ENCODE measurements at places on chromosomes 12 and 14. TPM values are rescaled to one million over a fixed set of nuclear protein-coding genes. Genes with fewer than 3 reads are reported as not detected.

Gene RILPL2
- 1.4 TPM for polyA plus RNA-seq

DNA sequence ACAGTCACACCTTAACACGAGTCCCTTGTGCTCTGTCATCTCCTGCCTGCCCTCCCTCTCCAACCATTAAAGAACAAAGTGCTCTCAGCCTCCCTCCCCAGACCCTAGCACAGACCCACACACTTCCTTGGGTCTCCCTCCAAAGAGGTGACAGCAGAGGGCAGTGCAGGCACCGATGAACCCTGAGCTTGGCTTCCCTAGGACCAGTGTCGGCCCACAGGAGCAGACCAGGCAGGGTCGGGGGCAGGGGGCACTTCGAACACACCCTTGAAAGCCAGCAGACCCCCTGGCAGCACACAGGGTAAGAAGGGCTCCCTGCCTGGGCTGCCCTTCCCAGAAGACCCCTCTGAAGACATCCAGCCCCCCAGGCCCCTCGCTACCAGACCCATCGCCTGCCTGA is 7.0 kb downstream of the CDK2AP1 start:
- no peak for DNase-seq

Gene RFX4
- polyA plus RNA-seq = not detected

DNA sequence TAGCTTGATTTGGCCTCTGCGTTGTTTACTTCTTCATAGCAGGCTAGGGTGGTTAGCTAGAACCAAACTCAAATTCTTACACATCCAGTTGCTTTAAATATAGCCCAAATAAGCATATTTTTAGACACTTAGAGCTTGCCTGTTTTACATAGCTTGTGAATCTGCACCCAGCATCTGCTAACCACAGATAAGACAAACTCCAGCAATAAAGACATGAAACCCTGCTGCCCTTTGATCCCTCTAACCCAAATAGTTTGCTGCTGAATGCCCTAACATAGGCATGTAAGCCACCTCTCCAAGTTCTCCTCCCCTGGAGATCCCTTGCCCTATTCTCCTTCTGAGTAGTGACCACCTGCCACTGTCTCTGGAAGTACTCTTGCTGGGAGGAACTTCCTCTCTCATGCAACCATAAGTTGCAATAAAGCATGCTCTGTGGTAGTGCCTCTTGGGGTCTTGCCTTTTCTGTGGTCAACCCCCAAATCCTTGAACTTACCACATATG is 185.6 kb downstream of the TMEM117 start:
- no peak for DNase-seq

DNA sequence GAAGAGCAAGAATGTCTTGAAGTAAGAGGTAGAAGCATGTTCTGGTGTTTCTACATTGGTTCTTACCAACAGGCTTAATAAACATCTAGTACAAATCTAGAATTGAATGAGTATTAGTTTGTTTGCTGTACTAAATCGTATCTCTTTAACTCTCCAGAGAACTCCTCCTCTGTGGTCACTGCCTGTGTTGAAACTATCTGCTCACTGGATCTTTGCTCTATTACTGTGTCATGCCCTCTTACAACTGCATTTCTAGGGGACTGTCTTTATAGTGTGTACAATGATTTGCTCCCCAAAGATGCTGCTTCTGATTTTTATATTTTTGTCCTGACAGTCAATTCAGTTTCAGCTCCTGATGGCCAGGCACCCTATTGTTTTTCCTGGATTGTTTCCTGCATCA is 50.1 kb upstream of the E2F7 start:
- no peak for DNase-seq

GRCh38 chr12:123891516-123892179 is 81.0 kb downstream of the CCDC92 start:
- no peak for DNase-seq

DNA sequence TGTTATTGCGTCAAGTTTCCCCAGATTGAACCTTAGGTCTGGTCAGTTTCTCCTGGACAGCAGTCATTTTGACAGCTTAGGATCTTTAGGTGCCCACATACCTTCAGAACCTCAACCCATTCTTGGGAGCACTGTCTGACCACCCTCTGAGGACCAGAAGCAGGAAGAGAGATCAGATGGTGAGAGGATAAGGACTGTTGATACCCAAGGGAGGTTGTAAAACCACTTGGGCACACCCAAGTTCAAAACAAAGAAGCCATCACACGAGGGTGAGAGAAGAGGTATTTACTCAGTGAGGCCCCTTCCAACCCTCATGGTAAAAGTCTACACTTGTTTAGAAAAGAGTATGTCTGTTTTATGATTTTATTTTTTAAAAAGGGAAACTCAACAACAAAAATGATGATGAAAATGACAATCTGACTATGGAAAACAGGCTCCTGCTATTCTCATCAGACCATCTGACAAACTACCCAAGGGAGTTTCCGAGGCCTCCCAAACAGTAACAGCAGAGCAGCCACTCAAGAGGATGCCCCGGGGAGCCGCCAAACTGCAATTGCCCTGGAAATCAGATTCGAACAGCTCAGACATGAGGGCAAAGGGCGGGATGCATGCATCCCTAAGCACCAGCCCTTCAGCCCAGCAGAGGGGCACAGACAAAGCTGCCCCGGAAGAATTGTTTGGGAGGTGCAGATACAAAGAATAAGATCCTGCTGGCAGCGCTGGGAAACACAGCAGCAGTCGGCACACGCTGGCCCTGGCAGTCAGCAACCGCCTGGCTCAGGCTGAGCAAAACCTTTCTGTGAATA is 162.6 kb upstream of the PLEKHG7 start:
- DNase-seq = no peak

Gene B3GNT4
- polyA plus RNA-seq = 2.6 TPM

Data from muscle of arm (tissue), 14 donors.